Fibroblast of lung (primary cell): ENCODE measurements at places on chromosomes 2 and 18. TPM values are rescaled to one million over a fixed set of nuclear protein-coding genes. Genes with fewer than 3 reads are reported as not detected.

The SLC14A1 gene
- polyA plus RNA-seq, result 8.0 and 56.5 TPM in 2 replicates

The ANKRD62 gene
- polyA plus RNA-seq, result not detected in 2 replicates

The KLHL30 gene
- 0.02 and 1.6 TPM in 2 replicates for polyA plus RNA-seq

The SNORC gene
- polyA plus RNA-seq, result 0.08 and 0.14 TPM in 2 replicates

The CYS1 gene
- 0.31 and 0.37 TPM in 2 replicates for polyA plus RNA-seq

The MC4R gene
- polyA plus RNA-seq, result not detected in 2 replicates

The NDC80 gene
- polyA plus RNA-seq, result 8.3 and 22.5 TPM in 2 replicates

The HSBP1L1 gene
- 16.3 and 24.6 TPM in 2 replicates for polyA plus RNA-seq
